ENCODE measurements at places on chromosomes 7 and 10. TPM values are rescaled to one million over a fixed set of nuclear protein-coding genes. Genes with fewer than 3 reads are reported as not detected.

- no peak for DNase-seq
These were observed 28.3 kb downstream of the PALS2 start for GRCh38 chr7:24601600-24601999.

DNA sequence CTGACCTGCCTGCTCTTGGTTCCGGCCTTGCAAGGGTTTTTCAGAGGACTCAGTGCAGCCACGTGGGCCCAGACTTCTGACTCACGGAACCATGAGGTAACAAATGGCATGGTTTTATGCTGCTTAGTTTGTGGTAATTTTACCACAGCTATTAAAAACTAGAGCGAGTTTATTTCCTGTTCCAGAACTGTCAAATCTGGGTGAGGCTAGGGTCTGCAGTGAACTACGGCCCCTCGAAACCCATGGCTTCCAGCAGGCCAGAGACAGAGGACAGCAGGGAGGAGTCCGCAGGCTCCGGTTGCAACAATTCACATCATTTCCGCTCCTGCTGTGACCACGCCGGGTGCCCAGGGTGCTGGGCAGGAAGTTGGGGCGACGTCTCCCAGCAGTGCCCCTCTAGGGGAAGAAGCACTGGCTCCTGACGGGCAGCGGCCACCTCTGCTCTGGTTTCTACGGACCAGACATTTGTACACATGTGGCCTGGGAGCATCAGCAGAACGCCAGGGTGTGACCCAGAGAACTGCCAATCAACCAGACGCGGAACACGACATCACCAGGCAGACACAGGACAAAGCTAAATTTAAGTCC is 74.8 kb downstream of the ADARB2 start:
- no peak for DNase-seq

DNA sequence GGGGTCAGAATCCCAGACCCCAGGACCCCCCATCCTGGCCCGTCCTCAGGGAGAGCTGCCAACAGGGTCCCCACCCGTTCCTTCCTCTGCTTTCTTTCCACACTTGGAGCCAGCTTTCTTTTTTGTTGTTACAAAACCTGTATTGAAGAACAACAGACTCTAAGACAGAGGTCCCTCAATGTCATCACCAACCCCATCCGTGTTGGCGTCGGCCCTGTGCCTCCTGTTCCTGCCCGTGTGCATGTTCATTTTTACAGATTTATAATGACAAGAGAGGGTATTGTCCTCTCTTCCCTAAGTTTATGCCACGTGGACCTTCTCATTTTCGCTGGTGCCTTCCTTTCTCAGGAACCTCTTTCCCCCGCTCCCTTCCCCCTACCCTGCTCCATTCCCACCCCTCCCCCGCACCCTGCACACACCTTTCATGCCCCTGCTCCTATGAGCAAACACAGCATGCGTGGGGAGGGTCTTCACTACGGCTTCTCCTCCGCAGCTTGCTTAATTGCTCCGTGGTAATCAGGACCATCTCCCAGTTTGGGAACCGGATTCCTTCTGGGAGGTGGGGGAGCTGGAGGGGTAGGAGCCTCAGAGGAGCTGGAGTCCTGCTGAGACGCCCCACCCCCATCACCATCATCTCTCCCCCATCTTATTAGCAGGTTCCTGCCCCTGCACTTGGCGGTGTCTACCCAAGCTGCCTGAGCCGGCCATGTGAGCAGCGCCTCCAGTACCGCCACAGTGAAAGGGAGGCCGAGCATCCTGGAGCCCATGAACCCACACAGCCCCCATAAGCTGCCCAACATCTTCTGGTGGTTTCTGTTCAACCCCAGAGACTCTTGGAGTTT is 88.0 kb upstream of the INSIG1 start:
- no peak for DNase-seq

The TUBB8 gene
- not detected for total RNA-seq

Data from ascending aorta (tissue), 2 donors.